ENCODE measurements at places on chromosomes 7 and 10.

DNA sequence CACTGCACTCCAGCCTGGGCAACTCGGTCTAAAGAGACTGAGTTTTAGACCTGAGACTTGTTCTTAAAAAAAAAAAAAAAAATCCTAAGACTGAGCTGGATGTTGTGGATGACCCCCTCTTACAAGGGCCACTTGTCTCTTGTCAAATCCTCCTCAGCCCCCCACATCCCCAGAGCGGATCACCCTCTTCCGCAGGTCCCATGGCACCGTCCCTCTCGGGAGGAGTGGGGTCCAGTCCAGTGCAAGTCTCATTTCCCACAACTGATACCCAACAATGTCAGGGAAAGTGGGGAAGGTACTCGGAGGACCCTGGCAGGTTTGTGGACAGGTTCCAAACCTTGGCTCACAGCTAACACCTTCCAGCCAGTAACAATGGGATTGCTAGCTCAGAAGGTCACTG is 100.3 kb downstream of the ELFN1 start:
- no peak for DNase-seq

DNA sequence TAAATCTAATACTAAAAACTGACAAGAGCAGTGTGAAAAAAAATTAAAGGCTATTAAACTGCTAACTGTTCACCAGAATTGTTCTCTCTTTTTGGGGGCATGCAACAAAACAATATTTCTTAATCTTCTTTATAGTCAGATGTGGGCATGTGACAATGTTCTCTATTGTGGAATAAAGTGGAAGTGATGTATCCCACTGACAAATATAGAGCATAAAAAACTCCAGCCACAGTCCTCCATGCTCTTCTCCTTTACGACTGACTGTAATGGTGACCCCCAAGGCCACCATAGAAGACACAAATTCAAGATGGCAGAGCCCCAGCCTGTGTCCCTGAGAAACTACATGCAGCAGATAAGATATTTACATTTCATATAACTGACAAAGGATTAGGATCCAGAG is 11.6 kb upstream of the CCDC6 start:
- no peak for DNase-seq

DNA sequence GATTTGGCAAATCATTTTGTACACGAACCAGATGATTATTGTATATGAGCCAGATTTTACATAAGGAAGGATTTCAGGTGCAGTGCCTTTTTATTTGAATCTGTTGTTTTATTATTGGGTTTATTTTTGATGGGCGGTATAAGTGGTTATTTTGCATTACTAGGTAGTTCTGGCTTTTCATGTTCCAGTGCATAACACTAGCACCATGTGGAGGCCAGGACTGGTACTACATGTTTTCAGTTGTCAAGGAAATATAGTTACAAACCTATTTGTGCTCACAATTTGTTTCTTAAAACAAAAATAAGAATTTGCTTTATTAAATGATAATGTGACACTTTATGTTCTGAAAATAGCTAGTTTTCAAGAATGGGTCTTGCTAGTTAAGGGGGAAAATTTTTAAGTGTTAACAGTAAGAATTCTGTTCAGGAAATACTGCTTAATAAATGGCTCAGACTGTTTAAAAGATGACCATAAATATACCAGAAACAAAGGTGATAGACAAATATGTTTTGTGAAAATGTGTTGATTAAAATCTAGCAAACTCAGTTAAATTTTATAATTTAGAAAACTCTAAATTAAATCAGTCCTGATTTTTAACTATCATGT is 7.1 kb upstream of the SEMA3E start:
- DNase-seq = no peak

DNA sequence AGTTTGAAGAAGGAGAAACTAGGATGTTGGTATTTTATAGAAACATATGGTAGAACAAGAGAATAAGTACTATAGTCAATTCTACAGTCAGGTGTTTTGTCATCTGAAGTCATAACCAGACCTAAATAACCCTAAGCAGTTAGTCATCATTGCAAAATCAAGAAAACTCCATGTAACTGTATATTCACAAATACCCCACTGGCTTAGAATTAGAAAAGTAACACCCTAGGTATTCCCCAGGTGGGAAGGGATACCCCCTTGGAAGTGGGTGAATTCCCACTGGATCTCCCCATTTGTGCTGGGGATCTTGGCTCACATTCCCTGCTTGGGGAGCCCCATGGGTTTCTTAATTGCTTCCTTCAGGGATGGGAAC is 45.9 kb upstream of the ITGB8 start:
- DNase-seq = no peak

GRCh38 chr10:119029613-119030420 is at the start of gene NANOS1:
TSS of gene NANOS1 (plus strand) at chr10:119029714. CDS start at chr10:119029802, 88 bp downstream.
- DNase-seq = no peak

DNA sequence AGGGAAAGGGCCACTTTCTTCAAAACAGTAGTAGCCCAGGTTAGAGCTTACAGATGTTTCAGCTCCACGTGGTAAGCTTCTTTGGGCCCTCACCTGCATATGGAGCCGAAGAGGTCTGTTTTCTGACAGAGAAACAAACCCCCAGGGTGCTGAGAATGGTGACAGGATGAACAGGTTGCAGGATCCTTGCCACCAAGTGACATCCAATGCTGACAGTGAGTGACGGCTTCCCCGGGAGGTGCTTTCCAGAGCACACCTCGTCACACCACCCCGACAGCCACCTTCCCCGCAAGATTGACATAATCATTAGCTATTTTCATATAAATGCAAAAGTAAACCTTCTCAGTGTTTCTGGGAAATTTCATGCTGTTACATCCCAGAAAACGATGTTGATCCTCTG is 109.3 kb upstream of the BTBD16 start:
- DNase-seq = no peak

- DNase-seq = no peak
These were observed 222.3 kb downstream of the BBS9 start for GRCh38 chr7:33351709-33352108.

- DNase-seq = no peak
These were observed 350.5 kb downstream of the PARD3 start for GRCh38 chr10:34464591-34464990.

DNA sequence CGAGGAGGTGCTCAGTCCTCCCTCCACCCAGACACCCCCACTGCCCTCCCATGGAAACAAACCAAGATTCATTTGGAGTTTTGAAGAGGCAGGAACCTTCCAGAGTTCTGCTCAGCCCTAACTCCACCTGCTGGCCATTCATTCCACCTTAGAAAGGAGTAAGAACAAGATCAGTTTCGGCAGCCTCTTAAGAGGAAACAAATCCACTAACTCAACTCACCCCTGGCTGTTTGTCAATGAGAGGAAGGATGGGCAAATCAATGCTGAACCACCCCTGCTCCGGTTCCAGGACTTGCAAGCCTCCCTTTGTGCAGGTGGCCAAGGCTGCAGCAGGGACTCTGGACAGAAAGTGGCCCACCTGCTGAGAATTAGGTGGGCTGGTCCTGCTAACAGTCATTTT is 26.2 kb downstream of the CCDC3 start:
- DNase-seq = no peak

GRCh38 chr10:6578795-6579182 is 1.3 kb downstream of the PRKCQ start:
- no peak for DNase-seq

- no peak for DNase-seq
These were observed 14.7 kb downstream of the FKBP6 start for GRCh38 chr7:73342645-73343044.

DNA sequence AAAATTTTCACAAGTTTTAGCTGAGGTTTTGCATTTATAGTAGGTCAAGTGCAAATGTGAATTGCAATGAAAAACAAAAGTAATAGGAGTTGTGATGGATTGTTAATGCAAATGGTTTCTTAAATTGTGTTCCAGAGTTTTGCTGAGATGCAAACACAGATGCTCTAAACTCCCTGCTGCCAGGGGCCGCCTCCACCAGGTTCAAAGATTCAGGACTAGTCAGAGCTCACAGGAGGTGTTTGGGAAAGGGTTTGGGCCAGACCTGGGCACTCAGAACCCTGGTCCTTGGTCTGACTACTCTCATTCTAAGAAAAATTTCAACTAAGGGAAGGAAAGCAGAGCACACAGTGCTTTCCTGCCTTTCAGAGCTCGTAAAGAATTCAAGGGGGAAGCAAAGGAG is 193.1 kb downstream of the CCSER2 start:
- no peak for DNase-seq

GRCh38 chr10:132866601-132867381 is 75.6 kb downstream of the CFAP46 start:
- no peak for DNase-seq

DNA sequence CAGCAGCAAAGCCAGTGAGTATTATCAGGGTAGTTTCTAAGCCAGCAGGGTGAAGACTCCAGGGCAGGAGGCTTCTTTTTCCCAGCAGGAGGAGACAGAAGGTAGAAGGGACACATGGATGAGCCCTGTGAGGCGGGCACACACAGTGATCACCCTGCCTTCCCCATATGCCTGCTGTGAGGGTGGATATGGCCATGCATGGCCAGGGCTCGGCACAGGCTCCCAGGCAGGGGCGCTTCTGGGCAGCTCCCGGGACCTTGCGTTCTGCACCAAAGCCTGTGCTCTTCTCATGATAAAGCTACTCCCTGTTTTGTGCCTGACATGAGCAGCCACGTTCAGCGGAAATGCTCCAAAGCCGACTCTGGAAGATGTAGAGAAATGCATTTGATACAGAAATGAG is 807.2 kb downstream of the TYW1 start:
- DNase-seq = no peak

GRCh38 chr7:139091677-139091996 is 17.9 kb downstream of the ZC3HAV1 start:
- no peak for DNase-seq

DNA sequence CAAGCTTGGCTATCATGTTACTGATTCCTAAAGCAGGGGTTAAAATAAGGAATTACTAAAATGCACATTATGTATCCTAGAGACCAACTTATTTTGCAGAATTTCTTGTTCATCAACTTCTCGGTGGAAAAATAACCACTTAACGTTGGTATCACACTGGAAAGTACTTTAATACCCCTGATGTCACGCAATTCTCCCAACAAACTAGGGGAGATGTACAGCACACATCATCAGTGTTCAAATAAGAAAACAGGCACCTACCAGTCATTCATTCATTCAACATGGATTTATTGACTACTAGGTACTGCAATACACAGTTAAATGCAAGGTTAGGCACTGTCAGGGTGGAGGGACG is 648 bp downstream of the HUS1 start:
- no peak for DNase-seq

- DNase-seq = no peak
These were observed 24.2 kb upstream of the PCBD1 start for GRCh38 chr10:70912556-70912955.

DNA sequence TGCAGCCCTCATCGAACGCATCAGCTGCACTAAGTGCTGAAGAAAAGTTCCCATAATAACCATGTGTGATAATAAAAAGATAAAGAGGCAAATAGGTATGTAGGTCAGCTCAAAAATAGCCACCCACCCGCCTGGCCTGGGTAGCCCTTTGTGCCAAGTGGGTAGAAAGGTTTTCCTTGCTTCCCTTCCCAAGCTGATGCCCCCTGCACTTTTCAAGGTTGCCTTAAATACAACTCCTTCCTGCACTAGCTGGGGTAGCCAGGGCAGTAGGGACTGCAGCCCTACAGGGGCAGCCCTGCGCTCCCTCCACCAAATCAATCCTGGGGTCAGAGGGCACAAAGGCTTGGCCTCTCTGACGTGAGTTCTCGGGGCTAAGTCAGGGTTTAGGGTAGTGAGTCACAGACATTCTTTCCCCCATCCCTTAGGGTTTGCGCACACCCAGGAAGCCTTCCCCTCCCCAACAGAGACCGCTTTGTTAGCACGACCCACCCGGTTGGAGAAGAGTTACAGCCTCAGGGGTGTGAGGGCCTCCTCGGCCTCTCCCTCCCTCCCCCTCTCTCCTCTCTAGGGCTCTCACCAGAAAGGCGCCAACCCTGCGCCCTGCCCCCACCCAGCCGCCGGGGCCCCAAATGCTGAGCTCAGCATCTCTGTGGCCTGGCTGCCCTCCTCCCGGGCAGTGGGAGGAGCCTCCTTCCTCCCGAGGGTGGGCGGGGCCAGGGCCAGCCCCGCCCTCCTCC is 13.3 kb upstream of the DDIT4 start:
- DNase-seq = peak; percentile 27

- no peak for DNase-seq
These were observed 32.5 kb downstream of the C10orf71 start for GRCh38 chr10:49331431-49331830.

GRCh38 chr10:72334825-72335393 is 19.8 kb downstream of the DNAJB12 start:
- DNase-seq = no peak

Data from activated naive CD4-positive, alpha-beta T cell (primary cell).